Stimulated activated CD4-positive, alpha-beta T cell treated with anti-CD3 and anti-CD28 coated beads, TNF-alpha, amount 100 ng/mL, for 1 hour (primary cell): ENCODE measurements at places on chromosomes 3 and 15.

DNA sequence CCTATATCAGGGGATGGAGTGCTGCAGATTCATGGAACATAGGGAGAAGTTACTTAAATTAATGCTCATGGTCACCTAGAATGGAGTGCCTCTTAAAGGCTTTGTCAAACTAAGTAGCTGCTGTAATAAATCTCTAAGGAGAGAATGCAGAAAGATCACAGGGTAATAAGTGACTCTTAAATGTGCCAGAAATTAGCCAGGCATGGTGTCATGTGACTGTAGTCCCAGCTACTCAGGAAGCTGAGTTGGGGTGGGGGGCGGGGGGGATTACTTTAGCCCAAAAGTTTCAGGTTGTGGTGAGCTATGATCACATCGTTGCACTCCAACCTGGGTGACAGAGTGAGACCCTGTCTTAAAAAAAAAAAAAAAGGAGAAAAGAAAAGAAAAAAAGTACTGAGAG, 90.9 kb upstream of the ASB14 start:
- no peak for DNase-seq

DNA sequence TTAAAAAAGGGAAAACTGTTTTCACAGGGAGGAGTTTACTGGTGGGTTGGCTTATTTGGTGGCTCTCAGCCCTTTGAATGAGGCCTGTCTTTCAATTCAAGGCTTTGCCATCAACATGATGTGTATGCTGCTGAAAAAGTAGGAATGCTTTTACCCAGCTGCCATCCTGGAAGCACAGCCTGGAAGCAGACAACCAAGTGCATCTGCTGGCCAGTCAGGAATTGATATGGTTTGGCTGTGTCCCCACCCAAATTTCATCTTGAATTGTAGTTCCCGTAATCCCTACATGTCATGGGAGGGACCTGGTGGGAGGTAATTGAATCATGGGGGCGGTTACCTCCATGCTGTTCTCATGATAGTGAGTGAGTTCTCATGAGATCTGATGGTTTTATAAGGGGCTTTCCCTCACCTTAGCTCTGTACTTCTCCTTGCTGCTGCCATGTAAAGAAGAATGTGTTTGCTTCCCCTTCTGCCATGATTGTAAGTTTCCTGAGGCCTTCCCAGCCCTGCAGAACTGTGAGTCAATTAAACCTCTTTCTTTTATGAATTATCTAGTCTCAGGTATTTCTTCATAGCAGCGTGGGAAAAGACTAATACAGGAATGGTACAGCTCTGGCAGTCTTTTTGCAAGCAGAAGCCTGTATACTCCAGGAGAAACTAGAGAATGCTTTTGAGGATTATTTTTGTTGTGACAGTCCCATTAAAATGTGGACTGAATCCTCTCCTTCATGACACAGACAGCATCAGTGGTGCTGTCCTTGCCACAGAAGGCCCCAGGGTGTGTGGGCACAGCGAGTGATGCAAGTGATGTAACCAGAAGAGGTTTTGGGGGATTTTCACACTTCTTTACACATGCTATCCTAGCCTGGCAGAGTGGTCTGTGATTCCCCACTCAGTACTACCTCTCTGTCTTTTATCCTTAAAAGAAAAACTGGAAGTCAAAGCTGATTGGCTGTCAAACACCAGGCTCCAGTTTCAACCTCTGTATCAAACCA, 20.0 kb downstream of the PLCL2 start:
- no peak for DNase-seq

DNA sequence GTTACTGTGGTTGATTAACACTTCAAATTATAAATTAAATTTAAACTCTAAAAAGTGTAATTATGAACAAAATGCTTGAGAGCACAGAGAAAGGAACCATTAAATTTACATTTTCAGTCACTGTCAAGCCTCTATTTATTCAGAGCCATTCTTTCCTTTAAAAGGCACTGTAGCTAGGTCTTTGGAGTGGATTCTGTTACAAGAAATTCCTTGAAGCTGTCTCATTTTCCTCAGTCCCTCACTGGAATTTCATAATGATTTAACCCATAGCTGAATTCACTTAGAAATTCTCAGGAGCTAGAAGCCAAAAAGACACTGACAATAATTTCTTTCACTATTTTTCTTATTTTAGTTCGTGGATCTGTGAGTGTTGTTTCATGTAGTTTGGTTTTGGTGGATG, 81.2 kb upstream of the TCF12 start:
- DNase-seq: no peak

- DNase-seq: no peak
Observed at GRCh38 chr15:52121896-52122295, 9.3 kb upstream of the BCL2L10 start.

GRCh38 chr3:172918568-172919296, 168.2 kb downstream of the ECT2 start:
- no peak for DNase-seq

GRCh38 chr3:65485826-65486469, 552.8 kb downstream of the MAGI1 start:
- no peak for DNase-seq

DNA sequence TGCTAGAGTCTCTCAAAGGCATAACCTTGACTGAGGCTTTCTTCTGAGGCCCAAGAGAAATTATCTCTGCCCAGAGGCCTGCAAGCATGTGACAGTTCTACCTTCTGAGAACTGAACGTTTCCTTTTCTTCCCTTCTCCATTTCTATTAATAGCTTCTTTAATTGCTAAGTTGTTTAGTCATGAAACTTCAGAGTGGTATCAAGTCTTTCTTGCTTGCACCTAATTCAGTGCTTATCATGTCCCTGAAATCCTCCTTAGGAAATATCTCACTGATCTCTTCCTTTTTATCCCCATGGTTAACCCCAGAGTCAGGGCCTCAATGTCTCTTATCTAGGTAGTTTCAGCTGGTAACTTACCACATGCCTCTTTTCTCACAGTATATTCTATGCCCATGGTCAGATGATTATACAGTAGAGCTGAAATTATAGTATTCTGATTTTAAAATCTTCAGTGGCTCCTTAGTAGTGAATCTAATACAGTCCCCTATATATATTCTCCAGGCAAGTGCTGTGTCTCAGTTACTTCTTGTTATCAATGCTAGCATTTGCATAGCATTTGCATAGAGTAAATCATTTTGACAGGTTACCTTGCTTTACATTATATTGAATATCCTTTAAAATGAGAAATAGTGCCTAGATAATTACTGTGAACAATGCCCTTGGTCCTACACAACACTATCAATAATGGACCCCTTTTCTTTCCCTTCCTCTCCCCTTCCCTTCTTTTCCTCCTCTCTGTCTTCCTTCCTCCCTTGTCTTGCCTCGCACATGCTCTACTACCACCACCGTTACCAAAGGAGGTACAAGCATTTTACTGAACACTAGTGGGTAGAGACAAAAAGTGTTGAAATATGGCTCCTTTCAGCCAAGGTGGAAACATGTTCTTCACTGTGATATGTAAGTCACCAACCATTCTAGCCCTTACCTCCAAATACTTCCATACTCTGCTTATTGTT, 33.0 kb downstream of the KBTBD8 start:
- DNase-seq: no peak

DNA sequence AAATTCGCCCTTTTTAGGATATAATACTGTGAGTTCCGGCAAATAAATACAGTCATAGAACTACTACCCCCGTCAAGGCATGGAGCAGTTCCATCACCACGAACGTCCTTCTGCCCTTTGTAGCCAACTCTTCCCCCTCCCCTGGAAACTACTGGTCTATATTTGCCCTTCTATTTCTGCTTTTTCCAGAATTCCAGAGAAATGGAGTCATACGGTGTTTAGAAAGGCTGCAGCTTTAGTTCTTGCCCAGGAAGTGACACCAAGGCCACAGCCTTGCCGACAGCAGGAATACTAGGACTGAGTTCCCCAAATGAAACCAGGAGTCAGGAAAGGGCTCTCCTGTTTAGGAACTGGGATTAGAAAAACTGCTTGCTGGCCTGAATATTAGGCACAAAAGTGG, 291.2 kb downstream of the FAM43A start:
- no peak for DNase-seq

DNA sequence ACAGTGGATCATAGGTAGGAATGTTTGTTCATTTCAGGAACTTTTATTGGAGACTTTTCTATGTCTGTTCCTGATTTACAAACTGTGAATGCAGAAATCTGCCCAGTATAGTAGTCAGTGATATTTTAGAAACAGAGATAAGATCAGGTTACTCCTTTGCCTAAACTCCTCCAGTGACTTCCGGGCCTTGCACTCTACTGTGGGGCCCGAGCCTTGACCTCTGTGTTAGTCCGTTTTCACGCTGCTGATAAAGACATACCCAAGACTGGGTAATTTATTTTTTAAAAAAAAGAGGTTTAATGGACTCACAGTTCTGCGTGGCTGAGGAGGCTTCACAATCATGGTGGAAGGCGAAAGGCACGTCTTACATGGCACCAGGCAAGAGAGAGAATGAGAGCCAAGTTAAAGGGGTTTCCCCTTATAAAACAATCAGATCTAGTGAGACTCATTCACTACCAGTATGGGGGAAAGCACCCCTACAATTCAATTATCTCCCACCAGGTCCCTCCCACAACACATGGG, 127.1 kb downstream of the DNAJB8 start:
- DNase-seq: no peak

DNA sequence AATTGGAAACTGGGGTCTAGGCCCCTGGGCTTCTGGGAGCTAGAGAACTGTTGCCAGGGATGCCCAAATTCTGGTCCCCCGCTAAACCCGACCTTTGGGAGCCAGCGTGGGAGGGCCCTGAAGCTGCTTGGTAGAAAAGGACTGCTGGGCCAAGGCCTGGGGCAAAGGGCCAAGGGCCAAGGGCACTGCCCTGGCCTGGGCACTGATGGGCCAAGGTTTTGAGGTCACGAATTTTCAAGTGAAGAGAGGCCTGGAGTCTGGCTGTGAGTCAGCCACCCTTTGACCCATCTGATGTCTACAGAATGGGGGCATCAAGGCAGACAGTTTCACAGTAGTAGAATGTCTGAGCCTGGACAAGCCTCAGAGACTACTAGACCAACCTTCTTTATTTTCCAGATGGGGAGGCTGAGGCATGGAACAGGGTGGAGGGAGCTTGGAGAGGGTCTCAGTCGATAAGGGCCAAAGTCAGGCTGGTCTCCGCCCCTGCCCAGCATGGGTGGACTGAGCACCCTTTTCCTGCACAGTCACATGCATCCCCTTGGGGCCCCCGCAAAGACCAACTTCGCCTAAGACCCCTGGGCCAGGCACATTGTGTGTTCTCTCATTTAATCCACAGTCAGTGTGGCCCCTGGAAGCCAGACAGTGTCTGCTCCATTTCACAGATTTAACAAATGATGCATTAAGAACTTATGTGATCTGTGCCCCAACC, 66.3 kb downstream of the ATP2B2 start:
- no peak for DNase-seq

DNA sequence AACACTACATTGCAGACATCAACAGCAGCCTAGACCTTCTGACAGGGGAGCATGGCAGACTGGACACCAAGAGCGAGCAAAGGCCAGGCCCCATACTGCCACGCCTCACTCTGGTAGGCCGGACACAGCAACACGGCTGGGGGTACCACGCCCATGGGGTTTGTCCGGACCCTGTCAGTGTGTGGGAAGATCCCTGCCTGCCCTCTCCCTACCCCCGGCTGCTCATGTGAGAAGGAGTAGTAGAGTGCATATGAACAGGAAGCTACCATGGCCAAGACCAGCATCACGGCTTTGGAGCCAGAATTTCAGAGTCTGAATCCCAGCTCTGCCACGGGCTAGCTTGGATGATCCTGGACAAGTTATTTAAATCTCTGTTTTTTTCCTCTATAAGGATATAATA, 27.9 kb downstream of the ALDH1L1 start:
- no peak for DNase-seq

DNA sequence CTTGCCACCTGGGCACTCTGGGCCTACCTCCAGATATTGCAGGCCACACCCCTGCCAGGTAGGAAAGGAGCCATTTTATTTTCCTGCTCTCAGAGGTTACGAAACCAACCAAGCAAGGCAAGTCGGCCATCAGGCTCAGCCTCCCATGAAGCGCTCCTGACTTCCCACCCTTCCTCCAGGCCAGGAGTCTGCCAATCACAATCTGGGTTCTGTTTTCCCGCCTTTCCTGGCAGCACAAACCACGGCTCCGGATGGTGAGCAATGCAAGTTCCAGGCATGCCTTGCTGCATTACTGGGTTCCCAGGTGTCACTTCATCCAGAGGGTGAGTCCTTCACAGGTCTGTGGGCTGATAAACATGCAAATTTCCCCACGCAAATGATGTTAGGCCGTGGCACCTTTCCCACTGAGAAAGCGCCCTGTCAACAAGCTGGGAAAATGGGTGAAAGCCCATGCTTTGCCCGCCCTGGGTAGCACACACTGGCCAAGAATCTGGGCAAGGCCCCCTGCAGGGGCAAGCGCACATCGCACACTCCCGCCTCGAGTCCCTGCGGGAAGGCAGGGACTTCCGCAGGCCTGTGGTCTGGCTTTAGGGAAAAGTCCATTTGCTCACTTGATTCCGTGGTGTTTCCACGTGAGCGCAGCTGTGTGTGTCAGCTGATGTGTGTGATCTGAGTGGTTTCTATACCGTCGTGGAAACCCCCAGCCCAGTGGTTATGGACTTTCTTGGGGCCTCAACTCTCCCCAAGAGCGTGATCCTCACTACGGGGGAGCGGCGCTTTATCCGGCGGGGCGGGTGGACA, 61.6 kb upstream of the RYK start:
- DNase-seq: no peak

DNA sequence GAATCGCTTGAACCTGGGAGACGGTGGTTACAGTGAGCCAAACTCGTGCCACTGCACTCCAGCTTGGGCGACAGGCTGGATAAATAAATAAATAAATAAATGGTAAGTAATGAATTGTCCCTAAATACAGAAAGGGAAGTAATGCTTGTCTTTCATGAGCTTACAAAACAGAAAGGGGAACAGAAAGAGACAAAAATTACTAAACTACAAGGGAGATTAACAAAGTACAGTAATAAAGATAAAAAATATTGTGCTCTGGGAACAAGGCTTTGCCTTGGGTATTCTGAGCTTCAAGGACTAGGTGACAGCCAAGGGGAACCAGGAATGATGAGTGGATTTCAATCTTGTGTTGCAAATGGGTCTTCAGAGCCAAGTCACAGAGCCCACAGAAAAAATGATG, 9.2 kb upstream of the HLTF start:
- no peak for DNase-seq

DNA sequence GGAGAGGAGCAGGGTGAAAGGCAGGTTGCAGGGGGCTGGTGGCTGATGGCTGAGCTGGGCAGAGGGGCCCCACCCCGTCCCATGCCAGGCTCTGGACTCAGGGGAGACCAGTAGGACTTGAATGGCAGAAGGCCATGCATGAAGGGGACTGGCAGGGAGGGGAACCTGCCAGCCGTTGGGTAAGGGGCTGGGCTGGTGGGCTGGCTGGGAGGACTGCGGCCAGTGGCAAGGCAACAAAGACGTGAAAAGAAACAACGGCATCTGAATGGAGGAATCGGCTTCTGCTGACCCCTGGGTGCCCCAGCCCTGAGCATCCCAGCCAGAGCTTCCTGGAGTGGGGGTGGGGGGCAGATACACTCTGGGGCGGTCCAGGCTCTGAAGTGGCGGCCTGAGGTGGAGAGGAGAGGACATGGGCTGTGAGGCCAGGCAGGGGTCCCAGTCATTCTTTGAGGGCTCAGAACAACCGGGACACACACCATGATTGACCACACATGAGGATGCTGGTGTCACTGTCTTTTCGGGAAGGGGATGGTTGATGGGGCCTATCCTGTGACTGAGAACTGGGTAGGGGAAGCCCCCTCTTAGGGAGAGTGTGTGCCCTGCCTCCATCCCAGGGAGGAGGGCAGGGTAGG, 11.7 kb downstream of the GLYCTK start:
- DNase-seq: no peak
